Cardiac muscle cell (in vitro differentiated cells and primary cell): ENCODE measurements at places on chromosomes 7 and 10. TPM values are rescaled to one million over a fixed set of nuclear protein-coding genes. Genes with fewer than 3 reads are reported as not detected.

The CBLL1 gene
- 19.0 and 20.0 TPM in 2 replicates for total RNA-seq

The TRIM74 gene
- total RNA-seq = 2.0 and 5.2 TPM in 2 replicates

The GPRIN2 gene
- 2.3 and 9.1 TPM in 2 replicates for total RNA-seq

The GBX1 gene
- total RNA-seq = 0.36 and 1.6 TPM in 2 replicates

The ZP3 gene
- 0.32 and 0.77 TPM in 2 replicates for total RNA-seq

The FAM25A gene
- not detected in 2 replicates for total RNA-seq

DNA sequence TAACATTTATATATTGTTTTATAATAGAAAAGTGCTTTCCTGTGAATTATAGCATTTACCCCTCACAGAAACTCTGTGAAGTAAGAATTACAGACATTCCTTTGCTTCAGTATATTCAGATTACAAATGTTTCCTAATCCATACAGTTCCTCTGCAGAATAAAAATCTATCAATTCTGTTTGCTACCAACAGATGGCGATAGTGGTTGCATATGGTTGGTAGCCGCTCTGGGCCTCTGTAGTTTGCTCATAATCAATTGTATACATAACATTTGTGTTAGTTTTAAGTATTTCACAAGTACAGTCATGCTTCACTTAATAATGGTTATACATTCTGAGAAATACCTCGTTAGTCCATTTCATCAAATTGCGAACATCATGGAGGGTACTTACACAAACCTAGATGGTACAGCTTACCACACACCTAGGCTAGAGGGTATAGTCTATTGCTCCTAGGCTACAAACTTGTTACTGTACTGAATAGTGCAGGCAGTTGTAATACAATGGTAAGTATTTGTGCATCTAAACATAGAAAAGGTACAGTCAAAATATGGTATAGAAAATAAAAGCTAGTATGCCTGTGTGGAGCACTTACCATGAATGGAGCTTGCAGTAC lies 94.4 kb upstream of the STEAP4 start:
- no peaks in the 10 kb centered on the region for H3K4me1 ChIP-seq
- H3K4me3 ChIP-seq = no peak overlapping the region
- DNase-seq = peak; percentile 20
- H3K27ac ChIP-seq = no peak overlapping the region
- no peaks in the 10 kb centered on the region for H3K27me3 ChIP-seq

DNA sequence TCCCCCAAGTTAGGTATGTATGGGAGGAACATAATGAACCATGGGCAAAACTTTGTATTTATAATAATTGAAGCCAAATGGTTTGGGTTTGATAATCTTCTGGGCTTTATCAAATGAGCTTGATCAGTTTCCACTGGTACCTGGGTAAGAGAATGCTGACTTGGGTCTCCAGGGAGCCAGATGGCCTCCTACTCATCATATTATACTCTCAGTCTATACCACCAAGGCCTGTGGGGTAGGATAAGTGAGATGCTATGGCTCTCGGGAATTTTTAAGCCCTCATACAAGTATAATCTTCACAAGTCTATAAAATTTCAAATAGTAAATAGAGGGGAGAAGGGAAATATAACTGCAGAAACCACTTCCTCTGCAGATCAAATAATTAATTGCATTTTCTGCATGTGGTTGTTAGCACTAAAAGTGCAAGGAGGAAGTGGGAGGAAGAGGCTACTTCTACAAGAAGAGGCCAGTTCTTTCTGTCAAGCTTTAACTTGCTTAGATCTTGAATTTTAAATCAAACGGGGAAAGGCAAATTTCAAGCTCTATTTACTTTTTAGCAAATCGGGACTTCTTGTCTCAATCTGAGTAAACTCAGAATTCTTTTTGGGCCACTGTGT lies 349.0 kb downstream of the SORCS1 start:
- no peak overlapping the region for H3K27ac ChIP-seq
- no peaks in the 10 kb centered on the region for H3K27me3 ChIP-seq
- H3K4me1 ChIP-seq = no peaks in the 10 kb centered on the region
- no peak for DNase-seq
- no peaks in the 10 kb centered on the region for H3K36me3 ChIP-seq

DNA sequence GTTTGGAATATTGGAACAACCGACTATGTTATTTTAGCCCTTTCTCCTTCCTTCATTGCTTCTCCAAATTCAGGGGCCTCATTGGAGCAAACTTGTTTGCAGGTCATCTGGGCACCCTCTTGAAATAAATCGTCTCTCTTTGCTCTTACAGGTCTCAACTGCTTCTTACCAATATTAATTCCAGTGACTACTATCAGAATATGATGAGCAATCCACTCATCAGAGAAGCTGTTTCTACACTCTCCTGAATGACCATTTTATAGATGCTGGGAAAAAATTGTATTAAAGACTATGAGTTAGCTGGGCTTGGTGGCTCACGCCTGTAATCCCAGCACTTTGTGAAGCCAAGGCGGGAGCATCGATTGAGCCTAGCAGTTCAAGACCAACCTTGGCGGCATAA lies 12.5 kb upstream of the HNRNPF start:
- H3K27ac ChIP-seq = no peak overlapping the region
- H3K4me3 ChIP-seq = no peak overlapping the region
- H3K4me1 ChIP-seq = no peaks in the 10 kb centered on the region
- no peaks in the 10 kb centered on the region for H3K27me3 ChIP-seq
- H3K36me3 ChIP-seq = no peaks in the 10 kb centered on the region
- DNase-seq = no peak

DNA sequence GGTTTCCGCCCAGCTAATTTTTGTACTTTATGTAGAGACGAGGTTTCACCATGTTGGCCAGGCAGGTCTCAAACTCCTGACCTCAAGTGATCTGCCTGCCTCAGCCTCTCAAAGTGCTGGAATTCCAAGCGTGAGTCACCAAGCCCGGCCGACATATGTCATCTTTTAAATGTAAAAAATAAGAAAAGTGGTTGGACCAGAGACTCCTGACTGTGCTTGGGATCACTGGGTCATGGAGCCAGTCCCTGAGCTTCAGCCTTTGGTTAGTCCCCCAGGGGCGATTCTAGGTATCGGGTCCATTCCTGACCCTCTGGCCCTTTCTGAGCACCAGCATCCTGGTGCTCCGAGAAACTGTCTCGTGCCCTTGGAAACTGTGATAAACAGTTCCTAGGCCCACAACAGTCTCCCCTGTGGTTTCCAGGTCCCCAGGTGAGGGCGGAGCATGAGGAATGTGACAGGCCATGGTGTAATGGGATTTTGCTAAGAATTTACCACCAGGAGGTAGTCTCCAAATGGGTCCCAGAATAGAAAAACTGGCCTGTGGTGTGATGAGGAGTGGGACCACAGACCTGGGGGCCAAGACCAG lies 32.8 kb downstream of the UBTD1 start:
- H3K27me3 ChIP-seq = no peaks in the 10 kb centered on the region
- H3K27ac ChIP-seq = no peak overlapping the region
- H3K36me3 ChIP-seq = no peaks in the 10 kb centered on the region
- H3K4me3 ChIP-seq = no peak overlapping the region
- H3K4me1 ChIP-seq = no peaks in the 10 kb centered on the region
- no peak for DNase-seq

- no peaks in the 10 kb centered on the region for H3K36me3 ChIP-seq
- no peaks in the 10 kb centered on the region for H3K4me1 ChIP-seq
- no peak overlapping the region for H3K4me3 ChIP-seq
- no peak for DNase-seq
- no peak overlapping the region for H3K27ac ChIP-seq
Observed at GRCh38 chr10:130407052-130407451, 270.9 kb downstream of the GLRX3 start.

- DNase-seq = no peak
- H3K36me3 ChIP-seq = no peaks in the 10 kb centered on the region
- no peaks in the 10 kb centered on the region for H3K27me3 ChIP-seq
- H3K4me1 ChIP-seq = no peaks in the 10 kb centered on the region
Observed at GRCh38 chr10:1142596-1142995, 86.4 kb downstream of the WDR37 start.

DNA sequence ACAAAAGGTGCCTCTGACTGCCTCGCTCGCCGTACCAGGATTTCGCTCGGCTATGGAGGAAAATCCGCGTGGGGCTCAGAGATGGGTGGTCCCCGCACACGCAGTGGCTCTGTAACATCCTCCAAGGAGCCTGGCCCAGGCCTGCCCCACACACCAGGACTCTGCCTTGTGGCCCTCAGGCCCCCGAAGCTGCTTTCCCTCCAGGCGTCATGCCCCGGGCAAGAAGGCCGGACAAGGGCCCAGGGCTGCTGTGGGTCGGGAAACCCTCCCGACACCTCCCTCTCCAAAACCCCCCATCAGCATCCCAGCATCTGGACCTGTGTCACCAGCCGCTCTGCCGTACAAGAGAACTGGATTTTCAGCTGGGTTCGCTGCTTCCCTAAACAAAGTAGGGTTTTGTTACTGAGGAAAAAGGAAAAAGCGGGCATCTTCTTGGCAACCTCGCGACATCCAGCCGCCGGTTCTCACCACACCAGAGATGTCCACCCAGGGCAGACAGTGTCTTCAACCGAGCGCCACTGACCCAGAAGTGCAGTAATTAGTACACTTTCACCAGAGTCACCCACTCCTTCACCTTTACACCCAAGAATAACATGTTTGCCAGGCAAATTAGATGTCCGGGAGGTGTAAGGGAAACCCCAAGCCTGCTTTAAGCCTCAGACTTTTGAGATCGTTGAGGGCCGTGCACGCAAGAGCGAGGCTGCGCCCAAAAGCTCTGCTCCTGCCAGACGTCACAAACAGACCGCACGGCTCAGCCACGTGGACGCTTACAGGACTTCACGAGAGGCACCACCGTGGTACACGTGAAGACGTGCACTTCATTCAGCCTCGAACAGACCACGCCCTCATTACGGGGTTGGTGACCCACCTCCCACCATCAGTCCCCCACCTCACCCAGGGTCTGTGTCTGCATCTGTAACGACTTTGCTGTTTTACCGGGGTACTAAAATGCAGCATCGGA lies 62.2 kb downstream of the DIP2C start:
- no peak for DNase-seq
- no peaks in the 10 kb centered on the region for H3K36me3 ChIP-seq
- H3K4me3 ChIP-seq = no peak overlapping the region
- H3K27ac ChIP-seq = no peak overlapping the region

- no peaks in the 10 kb centered on the region for H3K36me3 ChIP-seq
- H3K4me3 ChIP-seq = no peak overlapping the region
- peak overlapping the region; percentile 84 for H3K27ac ChIP-seq
- no peak for DNase-seq
Observed at GRCh38 chr7:2862831-2863361, 18.8 kb upstream of the GNA12 start.

GRCh38 chr7:30969604-30969970 lies 5.8 kb downstream of the GHRHR start:
- H3K4me3 ChIP-seq = no peak overlapping the region
- H3K27ac ChIP-seq = no peak overlapping the region
- DNase-seq = no peak
- no peaks in the 10 kb centered on the region for H3K36me3 ChIP-seq
- H3K27me3 ChIP-seq = peaks cover 14% of the 10 kb centered on the region

DNA sequence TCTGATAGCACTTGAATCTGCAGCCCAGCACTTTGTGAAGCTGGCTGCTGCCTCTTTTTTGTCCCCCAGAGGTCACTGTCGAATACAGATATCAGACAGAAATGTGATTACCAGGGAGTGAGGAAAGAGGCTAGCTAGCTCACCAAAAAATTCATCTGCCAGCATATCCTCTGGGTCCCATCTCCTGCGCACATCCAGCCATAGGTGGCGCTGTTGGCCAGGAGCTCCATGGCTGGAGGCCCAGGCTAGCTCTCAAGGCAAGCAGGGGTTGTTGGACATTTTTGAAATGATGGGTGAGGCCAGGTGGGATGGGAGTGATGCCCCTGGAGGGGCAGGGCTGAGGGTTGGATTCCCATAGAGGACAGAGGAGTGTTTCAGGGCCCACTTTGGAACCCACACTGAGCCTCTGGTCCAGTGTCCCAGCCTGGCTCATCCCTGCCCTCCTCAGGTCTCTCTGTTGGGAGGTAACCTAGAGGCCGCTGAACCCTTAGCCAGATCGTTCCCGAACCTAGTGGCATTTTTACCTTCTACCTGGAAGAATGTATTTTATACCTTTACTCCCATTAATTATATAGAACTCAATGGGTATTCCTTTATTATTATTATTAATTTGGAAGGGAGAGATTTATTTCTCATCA lies 14.8 kb downstream of the DPCD start:
- peak; percentile 91 for DNase-seq
- H3K4me1 ChIP-seq = peaks cover 19% of the 10 kb centered on the region
- H3K27me3 ChIP-seq = no peaks in the 10 kb centered on the region
- no peaks in the 10 kb centered on the region for H3K36me3 ChIP-seq

GRCh38 chr7:120714945-120715344 lies 143.0 kb downstream of the TSPAN12 start:
- H3K4me1 ChIP-seq = peaks cover 8% of the 10 kb centered on the region
- H3K4me3 ChIP-seq = no peak overlapping the region
- no peak overlapping the region for H3K27ac ChIP-seq
- H3K27me3 ChIP-seq = no peaks in the 10 kb centered on the region
- H3K36me3 ChIP-seq = no peaks in the 10 kb centered on the region

GRCh38 chr7:17623546-17624185 lies 316.6 kb downstream of the SNX13 start:
- no peak overlapping the region for H3K27ac ChIP-seq
- peaks cover 5% of the 10 kb centered on the region for H3K4me1 ChIP-seq
- no peaks in the 10 kb centered on the region for H3K36me3 ChIP-seq
- H3K4me3 ChIP-seq = no peak overlapping the region
- no peaks in the 10 kb centered on the region for H3K27me3 ChIP-seq
- peak; percentile 15 for DNase-seq

GRCh38 chr10:31607481-31607880 lies 288.5 kb downstream of the ZEB1 start:
- H3K27ac ChIP-seq = no peak overlapping the region
- no peaks in the 10 kb centered on the region for H3K4me1 ChIP-seq
- no peaks in the 10 kb centered on the region for H3K27me3 ChIP-seq
- H3K36me3 ChIP-seq = no peaks in the 10 kb centered on the region

- H3K4me1 ChIP-seq = peaks cover 4% of the 10 kb centered on the region
- H3K27ac ChIP-seq = no peak overlapping the region
- no peak overlapping the region for H3K4me3 ChIP-seq
Observed at GRCh38 chr10:14949291-14949690, 4.6 kb downstream of the DCLRE1C start.

GRCh38 chr10:104642658-104643302 lies 1.7 kb downstream of the SORCS3 start:
- no peaks in the 10 kb centered on the region for H3K36me3 ChIP-seq
- peak overlapping the region; percentile 91 for H3K4me3 ChIP-seq
- H3K27ac ChIP-seq = peak overlapping the region; percentile 13
- peaks cover 37% of the 10 kb centered on the region for H3K27me3 ChIP-seq
- no peaks in the 10 kb centered on the region for H3K4me1 ChIP-seq

DNA sequence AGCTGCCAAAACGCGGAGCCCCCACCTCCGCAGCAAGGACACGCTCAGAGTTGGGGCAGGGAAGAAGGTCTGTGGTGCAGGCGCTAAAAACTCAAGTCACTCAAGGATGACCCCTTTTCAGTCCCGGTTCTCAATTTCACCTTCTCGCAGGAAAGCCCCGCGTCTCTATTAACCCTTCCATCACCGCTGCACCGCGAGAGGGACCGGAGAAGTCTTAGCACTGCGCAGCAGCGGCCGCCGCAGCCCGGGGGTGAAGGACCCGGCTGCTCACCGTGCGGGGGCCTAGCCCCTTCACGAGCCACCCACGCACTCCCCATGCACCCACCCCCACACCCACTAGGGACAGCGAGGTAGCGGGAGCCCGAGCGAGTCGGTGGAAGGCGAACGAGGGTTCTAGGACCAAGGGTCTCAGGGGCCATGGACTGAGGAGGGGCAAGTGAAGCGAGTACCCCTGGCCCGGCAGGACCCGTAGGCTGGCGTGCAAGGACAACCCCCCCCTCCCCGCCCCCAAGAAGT lies 162.9 kb downstream of the SH3PXD2A start:
- no peaks in the 10 kb centered on the region for H3K36me3 ChIP-seq
- H3K27ac ChIP-seq = no peak overlapping the region

GRCh38 chr7:105594034-105594433 lies 12.7 kb upstream of the EFCAB10 start:
- H3K27ac ChIP-seq = no peak overlapping the region
- H3K27me3 ChIP-seq = no peaks in the 10 kb centered on the region
- H3K4me1 ChIP-seq = no peaks in the 10 kb centered on the region
- H3K36me3 ChIP-seq = no peaks in the 10 kb centered on the region
- H3K4me3 ChIP-seq = no peak overlapping the region
